ENCODE measurements at places on chromosomes 5 and 9.

GRCh38 chr9:111627260-111627963 is 3.7 kb upstream of the DNAJC25 start:
- no peak for DNase-seq

DNA sequence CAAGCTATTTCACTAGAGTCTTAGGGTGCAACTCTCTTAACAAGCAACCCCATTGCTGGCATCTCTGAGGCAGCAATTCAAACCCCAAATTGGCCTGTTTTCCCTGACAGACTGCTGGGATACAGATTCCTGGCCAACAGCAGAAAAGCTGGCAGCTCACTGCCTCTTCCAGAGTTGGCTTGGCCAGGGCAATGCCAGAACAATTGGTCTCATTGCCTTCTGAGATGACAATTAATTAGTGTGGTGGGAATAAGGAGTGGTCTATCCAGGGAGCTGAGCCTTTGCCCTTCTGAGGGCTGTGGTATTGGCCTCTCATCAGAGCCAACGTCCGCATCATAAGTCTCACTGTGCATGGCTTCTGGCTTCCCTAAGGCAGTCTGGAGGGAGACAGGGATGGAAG is 183.2 kb downstream of the GNAQ start:
- DNase-seq, result no peak

DNA sequence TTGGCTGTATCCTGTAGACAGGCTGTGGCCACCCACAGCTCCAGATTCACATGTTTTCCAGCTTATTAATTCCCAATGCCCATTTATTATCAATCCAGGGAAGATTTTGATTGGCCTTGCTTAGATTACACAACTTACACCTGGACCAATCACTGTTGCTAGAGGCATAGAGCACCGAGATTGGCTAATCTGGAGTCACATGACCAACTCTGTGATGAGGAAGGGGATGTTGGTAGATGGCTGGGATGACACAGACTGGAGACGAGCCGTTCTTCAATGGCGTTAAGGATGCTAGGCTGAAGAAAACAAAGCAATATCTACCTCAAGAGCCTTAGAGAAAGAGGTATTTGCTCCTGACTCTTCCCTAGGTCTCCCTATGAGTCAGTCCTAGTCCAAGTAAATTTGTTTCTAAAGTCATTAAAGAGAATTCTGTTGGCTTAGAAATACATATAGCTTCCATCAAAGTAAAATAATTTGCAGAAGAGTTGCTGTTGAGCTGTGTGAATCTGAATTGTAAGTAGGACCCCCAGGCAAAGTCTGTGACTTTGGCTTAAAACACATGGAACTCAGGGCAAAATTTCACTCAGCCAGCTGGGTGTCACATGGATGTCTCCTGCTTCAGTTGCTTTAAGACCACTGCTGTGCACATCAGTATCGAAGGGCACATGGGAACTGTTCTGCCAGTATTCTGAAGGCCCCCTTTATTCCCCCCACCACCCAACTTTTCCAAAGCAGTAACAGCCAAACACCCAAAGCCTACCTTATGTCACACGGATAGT is 326.4 kb upstream of the KLF4 start:
- no peak for DNase-seq

DNA sequence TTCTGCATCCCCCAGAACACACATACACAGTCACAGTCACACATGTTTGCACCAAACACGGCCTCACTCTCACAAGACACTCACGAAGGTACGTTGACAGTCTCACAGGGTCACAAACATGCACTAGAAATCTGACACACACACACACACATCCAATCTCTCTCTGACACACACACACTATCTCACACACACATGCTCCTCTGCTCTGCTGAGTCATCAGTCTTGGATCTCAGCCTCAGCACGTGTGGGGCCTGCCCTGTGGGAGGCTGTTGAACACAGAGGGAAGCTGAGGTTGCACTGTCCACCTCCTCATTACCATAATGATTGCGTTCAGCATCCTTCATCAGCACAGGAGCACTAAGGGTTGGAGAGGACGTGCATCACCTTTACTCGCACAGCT is 188.8 kb downstream of the MTRR start:
- no peak for DNase-seq

GRCh38 chr9:98694943-98695342 is 13.8 kb downstream of the GABBR2 start:
- DNase-seq, result no peak

GRCh38 chr9:9749591-9749990 is 863.2 kb downstream of the PTPRD start:
- DNase-seq, result no peak

- no peak for DNase-seq
These were observed 8.8 kb downstream of the LHFPL2 start for GRCh38 chr5:78639791-78640190.

DNA sequence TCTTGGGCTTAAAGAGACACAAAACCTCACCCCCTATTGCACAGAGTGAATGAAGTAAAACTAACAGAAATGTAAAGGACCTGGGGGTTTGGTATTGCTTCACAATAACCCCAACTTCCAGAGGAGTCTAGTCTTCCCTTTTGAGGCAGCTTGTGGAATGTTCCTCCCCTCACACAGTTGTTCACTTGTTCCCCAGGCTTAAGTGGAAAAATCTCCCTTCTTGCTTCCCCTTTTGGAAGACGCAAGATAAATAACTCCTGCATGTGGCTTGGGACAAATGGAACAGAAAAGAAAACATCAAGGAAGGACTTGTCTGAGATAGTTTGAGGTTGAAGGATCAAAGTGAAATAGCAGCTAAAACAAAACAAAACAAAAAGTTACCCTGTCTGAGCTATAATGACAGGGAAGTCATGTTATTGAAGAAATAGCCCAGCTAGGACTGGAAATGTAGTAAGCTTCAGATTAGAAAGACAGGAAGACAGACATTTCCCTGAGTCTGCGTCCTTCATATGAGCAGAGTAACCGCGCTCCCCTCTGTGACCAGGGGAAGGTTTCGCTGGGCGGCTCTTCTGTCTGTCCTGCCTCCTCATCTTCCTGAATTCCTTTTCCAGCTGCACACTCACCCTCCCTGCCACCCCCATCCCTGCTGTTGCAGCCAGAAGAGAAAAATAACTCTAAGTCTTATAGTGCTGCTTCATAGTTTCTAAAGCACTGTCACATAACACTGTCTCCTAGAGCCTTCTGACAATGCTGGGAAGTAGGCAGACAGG is 8.8 kb downstream of the SPARC start:
- no peak for DNase-seq

DNA sequence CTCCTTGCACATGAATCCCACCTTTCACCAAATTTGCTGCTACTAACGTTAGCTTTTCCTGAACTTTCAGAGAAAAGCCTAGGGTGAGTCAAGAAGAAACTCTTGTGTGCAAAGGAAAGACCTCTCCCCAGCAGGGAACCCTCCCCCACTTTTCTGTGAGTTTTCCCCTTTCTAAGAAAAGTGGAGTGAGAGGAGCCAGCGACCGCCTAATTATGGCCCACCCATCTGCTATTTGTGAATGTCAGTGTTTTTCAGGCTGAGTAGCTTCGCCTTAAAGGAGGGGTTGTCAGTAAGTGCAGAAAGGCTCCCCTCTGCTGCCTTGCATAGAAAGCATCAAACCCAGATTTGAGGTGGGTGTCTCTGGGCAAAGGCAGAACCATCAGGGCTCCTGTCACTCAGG is 46.8 kb upstream of the SPOCK1 start:
- no peak for DNase-seq

DNA sequence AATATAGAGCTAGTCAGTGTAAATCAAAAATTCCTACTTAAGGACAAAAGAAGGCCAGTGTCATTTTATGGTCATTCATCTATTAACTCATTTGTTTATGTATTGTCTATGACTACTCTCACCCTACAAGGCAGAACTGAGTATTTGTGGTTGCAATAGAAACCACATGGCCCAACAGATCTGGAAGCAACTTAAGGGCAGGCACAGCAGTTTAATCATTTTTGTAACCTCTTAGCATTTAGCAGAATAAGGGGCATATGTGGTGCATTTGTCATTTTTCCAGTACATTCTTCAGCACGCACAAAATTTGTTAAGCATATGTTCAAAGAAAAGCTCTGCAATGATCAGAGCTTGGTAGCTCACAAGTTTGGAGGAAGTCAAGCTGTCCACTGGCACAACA is 1.1 kb downstream of the FKBP15 start:
- peak; percentile 68 for DNase-seq

- DNase-seq, result no peak
These were observed 150.3 kb downstream of the NR2F1-AS1 start for GRCh38 chr5:93430673-93431199.
